ENCODE measurements at places on chromosomes 3 and 15.
A peak's percentile ranks its signal among the peaks of the same experiment; 100 is the strongest.

DNA sequence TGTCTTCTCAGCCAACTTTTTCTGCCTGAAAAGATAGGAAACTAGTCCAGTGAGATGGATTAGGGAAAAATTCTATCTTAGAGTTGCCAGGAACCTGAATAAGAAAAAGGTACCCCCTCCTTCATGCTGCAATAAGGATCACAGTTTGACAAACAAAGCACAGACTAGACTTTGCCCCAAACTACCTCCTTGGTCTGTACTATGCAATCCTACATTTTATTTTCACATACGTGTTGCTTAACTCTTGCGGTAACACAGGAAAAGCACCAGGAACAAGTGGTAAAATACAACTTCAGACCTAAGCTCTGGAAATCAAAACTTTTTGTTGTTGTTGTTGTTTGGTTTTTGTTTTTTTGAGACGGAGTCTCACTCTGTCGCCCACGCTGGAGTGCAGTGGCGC lies 11.3 kb upstream of the IL12A start:
- DNase-seq, result no peak

DNA sequence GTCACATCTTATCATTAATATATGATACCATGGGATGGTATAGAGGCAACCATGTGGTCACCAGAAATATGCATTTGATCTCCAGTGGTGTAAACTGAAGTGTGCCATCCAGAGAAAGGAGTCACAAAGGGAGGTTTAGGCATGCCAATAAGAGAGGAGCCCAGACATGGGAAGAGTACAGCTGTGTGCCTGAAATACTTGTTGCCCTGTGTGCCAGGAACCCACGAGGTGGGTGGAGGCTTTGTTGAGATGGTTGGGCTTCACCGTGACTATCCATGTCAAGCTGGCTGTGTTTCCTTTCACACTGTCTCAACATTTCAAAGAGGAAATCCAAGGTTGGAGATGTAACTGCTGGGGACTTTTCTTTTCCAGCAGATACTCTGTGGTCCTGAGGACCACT lies 43.5 kb downstream of the CACNA2D3 start:
- DNase-seq, result no peak

DNA sequence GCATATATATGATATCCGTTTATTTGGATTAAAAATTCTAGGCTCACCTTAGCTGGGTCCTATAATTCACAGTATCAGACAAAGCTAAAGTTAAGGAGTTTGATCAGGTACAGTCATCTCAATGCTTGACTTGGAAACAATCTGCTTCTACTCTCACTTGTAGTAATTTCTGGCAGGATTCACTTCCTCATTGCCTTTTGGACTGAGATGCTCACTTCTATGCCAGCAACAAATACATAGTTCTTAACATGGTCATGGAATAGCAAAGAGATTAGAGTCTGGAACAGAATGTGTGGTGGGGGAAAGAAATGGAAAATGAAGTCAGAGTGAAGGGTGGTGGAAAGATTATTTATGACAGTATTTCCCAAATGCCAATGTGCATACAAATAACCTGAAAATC lies 693.6 kb downstream of the CADM2 start:
- no peak for DNase-seq

DNA sequence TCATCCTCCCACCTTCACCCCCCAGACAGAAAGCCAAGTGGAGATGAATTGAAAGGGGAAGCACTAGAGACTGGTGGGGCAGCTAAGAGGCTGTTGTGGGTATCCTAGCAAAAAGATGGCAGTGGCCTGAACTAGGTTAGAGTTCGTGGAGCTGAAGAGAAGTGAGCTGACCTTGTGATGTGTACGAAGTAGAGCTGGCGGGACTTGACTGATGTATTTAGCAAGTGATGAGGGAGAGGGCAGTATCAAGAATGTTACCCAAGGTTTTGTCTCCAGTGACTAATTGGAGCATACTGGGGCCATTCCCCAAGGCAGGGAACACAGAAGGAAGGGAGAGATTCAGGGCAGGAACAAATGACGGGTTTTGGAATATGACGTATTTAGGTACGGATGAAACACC lies 50.0 kb upstream of the CP start:
- DNase-seq, result no peak

DNA sequence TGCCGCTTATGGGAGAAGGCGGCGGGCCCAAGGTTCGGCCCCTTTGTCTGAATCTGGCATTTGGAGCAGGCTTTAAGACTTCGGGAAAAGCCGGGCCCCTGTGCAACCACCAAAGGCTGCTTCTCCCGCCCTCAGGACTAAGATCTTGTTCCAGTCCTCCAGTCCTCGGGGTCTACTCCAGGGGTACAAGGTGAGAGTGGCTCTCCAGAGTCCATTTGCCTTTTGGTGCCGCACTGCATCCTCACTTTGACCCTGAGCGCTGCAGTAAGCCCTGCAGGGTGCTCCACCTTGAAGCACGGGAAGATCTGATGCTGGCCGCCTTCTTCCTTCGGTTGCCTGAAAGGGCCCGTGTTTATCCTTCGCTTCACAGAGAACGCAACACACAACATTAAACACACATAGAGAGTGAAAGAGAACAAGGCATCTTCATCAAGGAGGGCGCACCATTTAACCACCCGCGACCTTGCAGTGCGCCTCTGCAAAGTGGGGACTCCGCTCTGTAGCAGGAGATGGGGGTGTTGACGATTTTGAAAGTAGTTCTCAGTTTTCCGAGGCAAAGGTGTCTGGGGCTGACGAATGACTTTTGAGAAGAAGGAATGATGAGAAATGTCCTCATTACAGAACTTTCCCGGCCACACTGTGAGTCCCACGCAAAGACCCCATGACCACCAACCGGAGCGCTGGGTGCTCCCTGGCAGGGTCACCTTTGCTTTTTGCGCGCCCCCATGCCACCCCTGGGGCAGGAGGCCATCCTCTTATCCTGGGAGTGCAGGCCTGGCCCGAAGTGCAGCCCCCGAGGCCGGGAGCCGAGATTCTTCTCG lies 1.0 kb downstream of the PIGZ start:
- DNase-seq, result no peak

DNA sequence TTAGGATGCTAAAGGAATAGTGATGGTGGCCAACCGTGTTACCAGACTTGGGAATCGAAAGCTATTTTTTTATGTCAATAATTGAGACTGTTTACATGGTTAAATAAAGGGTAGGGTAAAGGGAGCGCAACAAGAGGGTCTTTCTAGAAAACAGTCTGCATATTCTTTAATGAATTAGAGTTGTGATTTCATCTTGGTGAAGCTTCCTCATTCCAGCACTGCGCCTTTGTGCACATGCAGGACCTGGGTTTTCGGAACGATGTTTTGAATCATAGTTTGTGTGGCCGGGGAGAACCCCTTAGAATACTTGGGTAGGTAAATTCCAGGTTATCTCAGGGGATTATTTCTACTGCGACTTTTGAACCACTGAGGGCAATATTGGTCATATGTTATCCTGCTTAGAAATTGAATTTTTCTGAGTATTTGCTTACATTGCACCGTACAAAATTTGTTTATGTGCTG lies 1.3 kb downstream of the PIK3CA start:
- peak; percentile 45 for DNase-seq

- DNase-seq, result no peak
Measured at GRCh38 chr3:132279030-132279429, 38.2 kb upstream of the ACP3 start.

DNA sequence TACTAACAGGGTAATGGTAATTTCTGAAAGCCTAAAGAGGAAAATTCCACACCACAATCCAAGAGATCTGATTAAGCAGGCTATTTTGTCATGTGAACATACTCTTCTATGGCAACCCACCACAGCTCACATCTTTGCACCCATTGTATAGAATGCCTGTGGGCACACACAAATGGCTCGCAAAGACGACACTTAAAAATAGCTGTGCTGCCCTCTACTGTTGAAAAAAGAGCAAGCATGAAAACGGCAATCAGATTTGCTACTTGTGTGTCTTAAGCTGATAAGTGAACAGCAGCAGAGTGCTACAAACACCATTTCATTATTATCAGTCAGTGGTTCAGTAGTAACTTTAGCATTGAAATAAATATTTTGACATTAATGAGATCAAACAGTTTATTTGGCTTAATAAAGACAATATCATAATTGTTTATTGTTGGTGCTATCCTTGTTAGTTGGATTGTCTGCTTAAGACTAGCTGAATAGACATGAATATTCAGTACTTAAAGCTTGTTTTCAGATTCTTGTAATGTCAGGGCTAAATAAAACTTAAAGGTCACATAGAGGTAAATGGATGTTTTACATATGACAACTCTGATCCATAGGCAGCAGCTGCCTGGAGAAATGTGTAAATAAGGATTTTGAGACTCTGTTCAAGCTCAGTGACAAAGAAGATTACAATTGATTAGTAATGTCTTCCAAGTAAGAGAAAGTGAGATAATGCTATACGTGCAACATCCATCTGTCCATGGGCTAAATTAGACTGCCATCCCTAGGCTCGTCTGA lies 199.1 kb downstream of the LRRN1 start:
- peak; percentile 80 for DNase-seq

GRCh38 chr3:159619341-159619885 lies 369.2 kb upstream of the IL12A start:
- peak; percentile 71 for DNase-seq

Data from NCI-H82 (cell line).